ENCODE measurements at places on chromosomes 5 and 9.

- no peak for DNase-seq
- H3K27ac ChIP-seq = no peak overlapping the region
- H3K4me1 ChIP-seq = no peaks in the 10 kb centered on the region
These were observed 65.0 kb downstream of the MELK start for GRCh38 chr9:36637491-36638270.

DNA sequence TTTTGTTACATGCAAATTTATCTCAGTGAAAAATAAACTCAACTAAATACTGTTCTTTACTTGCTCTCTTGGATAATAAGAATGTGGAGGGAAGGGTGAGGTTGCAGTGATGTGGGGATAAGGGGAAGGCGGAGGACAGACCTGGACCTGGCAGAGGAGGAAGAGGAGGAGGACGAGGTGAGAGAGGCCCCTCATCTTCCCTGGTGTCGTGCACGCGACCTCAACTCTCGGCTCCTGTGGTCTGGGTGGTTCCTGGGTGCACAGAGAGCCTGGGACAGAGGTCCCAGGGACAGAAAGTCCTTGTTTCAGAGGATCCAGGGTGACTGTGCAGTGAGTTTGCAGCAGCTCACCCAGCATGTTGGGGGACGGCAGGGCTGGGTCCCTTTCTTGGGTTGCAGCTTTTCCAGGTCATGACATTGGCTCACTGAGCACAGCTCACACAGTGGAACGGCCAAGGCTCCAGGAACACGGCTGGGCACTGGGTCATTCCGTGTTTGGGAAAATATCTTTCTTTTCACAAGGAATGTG lies 37.7 kb upstream of the LPCAT1 start:
- no peak for DNase-seq
- no peaks in the 10 kb centered on the region for H3K36me3 ChIP-seq
- H3K4me3 ChIP-seq = no peak overlapping the region
- no peak overlapping the region for H3K27ac ChIP-seq

GRCh38 chr9:401223-401622 lies 186.6 kb downstream of the DOCK8 start:
- DNase-seq = no peak
- H3K4me3 ChIP-seq = no peak overlapping the region

GRCh38 chr5:93978222-93978621 lies 236.8 kb upstream of the POU5F2 start:
- no peak overlapping the region for H3K4me3 ChIP-seq
- no peak overlapping the region for H3K27ac ChIP-seq
- H3K4me1 ChIP-seq = no peaks in the 10 kb centered on the region

GRCh38 chr9:95634536-95634935 lies 117.8 kb upstream of the PTCH1 start:
- H3K4me3 ChIP-seq = no peak overlapping the region
- H3K4me1 ChIP-seq = no peaks in the 10 kb centered on the region
- H3K36me3 ChIP-seq = no peaks in the 10 kb centered on the region
- DNase-seq = no peak
- no peaks in the 10 kb centered on the region for H3K27me3 ChIP-seq

GRCh38 chr5:140114341-140115185 lies 654 bp downstream of the PURA start:
- peaks cover 60% of the 10 kb centered on the region for H3K4me1 ChIP-seq
- peak; percentile 86 for DNase-seq

- no peak overlapping the region for H3K4me3 ChIP-seq
- H3K36me3 ChIP-seq = no peaks in the 10 kb centered on the region
- no peak for DNase-seq
- no peaks in the 10 kb centered on the region for H3K27me3 ChIP-seq
- no peaks in the 10 kb centered on the region for H3K4me1 ChIP-seq
These were observed 10.8 kb upstream of the DCP2 start for GRCh38 chr5:112965733-112966306.

DNA sequence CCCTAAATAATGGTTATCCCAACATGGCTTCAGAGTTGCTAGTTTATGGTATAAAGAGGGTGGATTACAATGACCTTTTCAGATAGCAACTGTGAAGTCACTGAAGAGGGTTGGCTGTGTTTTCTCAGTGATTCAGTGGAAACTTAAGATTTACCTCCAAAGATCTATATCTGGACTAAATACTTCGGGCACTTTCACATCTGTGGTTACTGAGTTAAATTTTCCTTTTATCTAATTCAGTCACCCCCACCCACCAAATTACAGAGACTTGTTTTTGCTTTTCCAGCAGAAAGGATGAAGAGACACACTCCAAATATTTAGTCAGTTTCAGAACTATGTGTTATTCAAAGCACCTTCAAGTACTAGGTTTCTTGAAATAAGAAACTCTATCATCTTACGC lies 573.2 kb downstream of the CCDC171 start:
- H3K27me3 ChIP-seq = no peaks in the 10 kb centered on the region
- no peaks in the 10 kb centered on the region for H3K4me1 ChIP-seq
- DNase-seq = no peak
- no peaks in the 10 kb centered on the region for H3K36me3 ChIP-seq
- H3K27ac ChIP-seq = no peak overlapping the region

GRCh38 chr5:106185661-106186081 lies 1485.1 kb downstream of the EFNA5 start:
- H3K27me3 ChIP-seq = no peaks in the 10 kb centered on the region
- no peak for DNase-seq
- no peaks in the 10 kb centered on the region for H3K4me1 ChIP-seq
- no peak overlapping the region for H3K27ac ChIP-seq
- H3K4me3 ChIP-seq = no peak overlapping the region

- H3K27me3 ChIP-seq = no peaks in the 10 kb centered on the region
- no peaks in the 10 kb centered on the region for H3K4me1 ChIP-seq
- peaks cover 3% of the 10 kb centered on the region for H3K36me3 ChIP-seq
- H3K4me3 ChIP-seq = no peak overlapping the region
- H3K27ac ChIP-seq = no peak overlapping the region
These were observed 55.7 kb downstream of the LIFR start for GRCh38 chr5:38500573-38501260.

DNA sequence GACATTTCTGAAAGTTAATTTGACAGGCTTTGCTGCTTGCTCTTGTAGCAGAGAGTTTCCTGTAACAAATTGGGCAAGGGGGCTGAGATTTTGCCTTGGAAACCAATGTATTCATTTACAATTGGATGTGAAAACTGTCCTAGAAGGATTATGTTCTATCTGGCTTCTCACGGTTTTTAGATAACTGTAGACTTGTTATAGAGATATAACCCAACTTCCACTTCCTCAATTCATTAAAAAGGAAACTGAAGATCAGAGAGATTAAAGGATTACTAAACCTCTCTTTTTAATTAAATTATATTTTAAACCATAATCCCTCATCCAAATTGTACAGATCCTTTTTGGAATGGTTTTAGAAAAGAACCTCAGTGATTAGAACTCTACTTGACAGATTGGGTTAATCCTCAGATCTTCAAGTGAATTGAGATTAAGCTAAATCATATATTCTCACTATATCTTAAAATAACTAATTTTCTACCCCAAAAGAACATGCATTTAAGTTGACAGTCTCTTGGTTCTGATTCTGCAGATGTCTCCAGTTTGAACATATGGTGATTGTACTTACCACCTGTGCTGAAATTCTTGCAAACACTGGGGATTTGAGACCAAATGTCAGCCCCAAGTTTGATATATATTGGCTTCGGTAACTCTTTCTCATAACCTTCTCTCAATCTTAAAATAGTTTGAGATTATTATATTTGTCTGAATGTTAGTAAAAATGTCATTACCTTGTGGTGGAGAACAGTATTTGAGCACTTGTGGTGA lies 130.1 kb upstream of the C9orf72 start:
- no peaks in the 10 kb centered on the region for H3K36me3 ChIP-seq
- no peak overlapping the region for H3K4me3 ChIP-seq
- no peak for DNase-seq
- no peaks in the 10 kb centered on the region for H3K27me3 ChIP-seq

DNA sequence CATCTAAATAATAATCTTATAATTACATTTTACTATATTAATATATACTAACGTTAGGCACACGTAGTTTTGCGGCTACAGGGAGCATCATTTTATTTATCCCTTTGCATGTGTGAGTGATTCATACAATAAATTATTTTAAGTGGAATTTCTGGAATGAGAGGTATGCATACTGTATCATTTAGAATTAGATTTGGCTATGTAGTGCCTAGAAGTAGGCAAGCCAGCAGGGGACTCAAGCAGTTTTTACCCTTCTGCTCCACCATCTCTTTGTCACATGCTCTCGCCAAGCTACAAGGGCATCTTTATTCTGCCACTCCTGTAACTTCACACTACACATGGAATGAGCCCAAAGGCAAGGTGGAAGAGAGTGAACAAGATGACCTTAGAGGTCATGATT lies 60.8 kb downstream of the MEGF10 start:
- H3K27ac ChIP-seq = no peak overlapping the region
- no peaks in the 10 kb centered on the region for H3K4me1 ChIP-seq
- no peak overlapping the region for H3K4me3 ChIP-seq
- H3K27me3 ChIP-seq = no peaks in the 10 kb centered on the region
- DNase-seq = no peak
- no peaks in the 10 kb centered on the region for H3K36me3 ChIP-seq

- DNase-seq = no peak
- no peaks in the 10 kb centered on the region for H3K36me3 ChIP-seq
- H3K27me3 ChIP-seq = no peaks in the 10 kb centered on the region
- no peak overlapping the region for H3K4me3 ChIP-seq
- no peaks in the 10 kb centered on the region for H3K4me1 ChIP-seq
- H3K27ac ChIP-seq = no peak overlapping the region
These were observed 576.5 kb downstream of the CSNK1G3 start for GRCh38 chr5:124088289-124089032.

- H3K27ac ChIP-seq = peak overlapping the region; percentile 93
- peaks cover 50% of the 10 kb centered on the region for H3K4me1 ChIP-seq
- H3K4me3 ChIP-seq = no peak overlapping the region
- DNase-seq = peak; percentile 91
These were observed 62.5 kb upstream of the PLPP1 start for GRCh38 chr5:55597014-55597981.

DNA sequence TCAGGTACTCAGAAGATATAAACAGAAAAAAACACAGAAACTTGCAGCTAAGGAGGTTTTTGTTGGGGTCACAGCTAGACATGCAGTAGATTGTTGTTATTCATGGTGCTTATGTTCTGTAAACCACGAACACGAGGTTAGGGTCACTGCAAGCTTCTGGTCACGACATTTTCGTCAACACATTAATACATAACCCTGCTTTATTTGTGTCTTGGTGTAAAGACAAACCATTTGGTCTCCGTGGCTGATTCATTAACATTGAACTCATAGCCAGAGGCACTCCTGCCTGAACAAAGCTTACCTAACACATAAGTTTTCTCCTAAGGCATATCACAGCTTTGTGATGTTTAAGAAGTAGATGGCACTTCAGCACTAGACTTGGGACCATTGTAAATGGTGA lies 16.9 kb downstream of the TEK start:
- H3K4me1 ChIP-seq = peaks cover 28% of the 10 kb centered on the region
- H3K4me3 ChIP-seq = no peak overlapping the region
- no peak for DNase-seq
- no peak overlapping the region for H3K27ac ChIP-seq
- no peaks in the 10 kb centered on the region for H3K27me3 ChIP-seq

DNA sequence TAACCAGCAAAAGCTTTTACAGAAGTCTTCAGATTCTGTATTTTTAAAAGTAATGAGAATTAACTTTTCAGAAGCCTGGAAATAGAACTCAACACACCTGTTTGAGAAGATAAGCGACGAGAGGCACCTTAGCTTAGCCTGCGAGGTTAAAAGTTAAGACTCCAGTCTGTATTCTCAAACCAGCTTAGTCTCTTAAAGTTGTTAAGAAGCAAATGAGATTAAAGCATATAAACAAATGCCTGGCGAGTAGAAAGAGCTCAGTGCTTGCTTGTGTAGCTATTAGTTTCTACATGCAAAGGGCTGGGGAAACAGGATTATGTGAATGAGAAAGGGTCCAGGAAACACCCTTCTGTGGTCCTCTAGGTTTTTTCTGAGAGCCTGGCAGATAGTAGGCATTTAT lies 51.7 kb downstream of the MTAP start:
- no peaks in the 10 kb centered on the region for H3K27me3 ChIP-seq
- no peak overlapping the region for H3K4me3 ChIP-seq
- peaks cover 18% of the 10 kb centered on the region for H3K36me3 ChIP-seq
- no peaks in the 10 kb centered on the region for H3K4me1 ChIP-seq
- no peak for DNase-seq

DNA sequence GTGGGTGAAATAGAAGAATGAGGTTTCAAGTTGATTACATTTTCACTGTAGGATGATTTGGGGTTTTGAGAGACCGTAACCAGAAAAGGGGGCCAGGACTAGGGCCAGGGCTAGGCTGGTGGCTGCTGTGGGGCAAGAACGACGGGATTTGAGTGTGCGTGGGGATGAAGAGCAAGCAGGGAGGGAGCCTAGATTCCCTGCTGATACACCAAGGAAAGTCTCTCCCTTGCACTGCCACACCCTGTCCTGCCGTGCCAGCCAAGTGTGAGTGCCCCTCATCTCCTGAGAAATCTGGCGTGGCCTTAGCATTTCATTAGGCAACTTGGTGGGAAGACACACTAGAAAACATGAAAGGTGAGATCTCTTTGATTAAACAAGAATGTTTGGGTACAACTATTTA lies 42.6 kb downstream of the RAI14 start:
- H3K36me3 ChIP-seq = no peaks in the 10 kb centered on the region
- peaks cover 16% of the 10 kb centered on the region for H3K4me1 ChIP-seq
- no peak overlapping the region for H3K4me3 ChIP-seq
- H3K27me3 ChIP-seq = no peaks in the 10 kb centered on the region

GRCh38 chr5:149828161-149829011 lies 98.3 kb downstream of the PPARGC1B start:
- no peaks in the 10 kb centered on the region for H3K27me3 ChIP-seq
- H3K4me3 ChIP-seq = no peak overlapping the region
- peaks cover under 1% of the 10 kb centered on the region for H3K36me3 ChIP-seq
- peak; percentile 94 for DNase-seq

GRCh38 chr9:111272581-111272980 lies 57.4 kb downstream of the OR2K2 start:
- no peaks in the 10 kb centered on the region for H3K36me3 ChIP-seq
- no peaks in the 10 kb centered on the region for H3K4me1 ChIP-seq
- no peaks in the 10 kb centered on the region for H3K27me3 ChIP-seq
- H3K27ac ChIP-seq = no peak overlapping the region

DNA sequence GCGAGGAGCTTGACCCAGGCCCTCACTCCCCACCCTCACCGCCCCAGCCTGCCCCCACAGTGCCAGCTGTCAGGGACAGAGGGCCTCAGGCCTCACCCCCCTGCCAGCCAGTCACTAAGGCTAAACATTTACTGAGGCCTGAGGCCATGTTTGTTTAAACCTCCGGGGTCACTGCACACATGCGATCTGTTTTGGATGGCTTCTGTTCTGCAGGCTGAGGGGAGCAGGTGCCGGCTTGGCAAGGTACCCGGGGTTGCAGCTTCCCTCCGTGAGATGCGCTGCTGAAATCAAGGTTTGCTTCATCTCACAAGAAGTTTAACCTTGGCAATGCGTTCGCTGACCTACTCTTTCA lies 103.3 kb upstream of the BOD1 start:
- no peaks in the 10 kb centered on the region for H3K4me1 ChIP-seq
- no peaks in the 10 kb centered on the region for H3K36me3 ChIP-seq
- H3K4me3 ChIP-seq = no peak overlapping the region
- H3K27ac ChIP-seq = no peak overlapping the region
- H3K27me3 ChIP-seq = no peaks in the 10 kb centered on the region

Measured in sigmoid colon (tissue), 7 donors.